RWPE2 (cell line): ENCODE measurements at places on chromosomes 13 and 19.

- no peak for DNase-seq
Measured at GRCh38 chr13:95524264-95524901, 28.1 kb upstream of the CLDN10 start.

- DNase-seq: no peak
Measured at GRCh38 chr19:17306285-17306714, 628 bp downstream of the MRPL34 start.

GRCh38 chr13:46600943-46601311 is 48.0 kb downstream of the LRCH1 start:
- DNase-seq: no peak

DNA sequence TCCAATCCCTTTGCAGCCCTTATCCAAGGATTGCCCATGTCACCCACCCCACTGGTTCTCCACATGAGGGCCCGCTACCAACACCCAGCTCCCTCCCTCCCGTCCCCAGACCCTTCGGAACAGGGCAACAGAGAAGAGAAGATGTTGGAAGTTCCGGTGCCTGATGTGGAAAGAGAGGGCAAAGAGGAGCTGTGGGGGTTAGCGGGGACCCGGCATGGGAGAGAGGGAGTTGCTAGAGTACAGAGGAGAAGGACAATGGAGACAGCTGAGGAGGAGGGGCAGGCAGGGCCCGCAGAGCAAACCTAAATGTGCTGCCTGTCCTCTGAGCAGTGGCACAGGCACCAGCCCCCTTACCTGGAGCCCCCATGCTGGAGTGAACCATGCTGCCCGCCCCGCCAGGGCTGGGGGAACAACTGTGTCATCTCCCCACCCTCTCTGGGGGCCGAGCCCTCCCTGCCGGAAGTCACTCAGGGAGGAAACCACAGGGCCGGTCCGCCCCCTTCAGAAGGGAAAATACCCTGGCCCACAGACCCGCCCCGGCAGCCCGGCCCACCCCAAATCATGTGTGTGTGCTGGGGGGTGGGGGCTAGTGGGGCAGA is at the start of gene POU2F2:
Gene POU2F2 (minus strand): TSS at position 417 of the 599 bp plus-strand sequence. CDS start 35 bp downstream, at position 382.
- no peak for DNase-seq

- DNase-seq: no peak
Measured at GRCh38 chr19:28614634-28615545, 598.1 kb downstream of the UQCRFS1 start.

DNA sequence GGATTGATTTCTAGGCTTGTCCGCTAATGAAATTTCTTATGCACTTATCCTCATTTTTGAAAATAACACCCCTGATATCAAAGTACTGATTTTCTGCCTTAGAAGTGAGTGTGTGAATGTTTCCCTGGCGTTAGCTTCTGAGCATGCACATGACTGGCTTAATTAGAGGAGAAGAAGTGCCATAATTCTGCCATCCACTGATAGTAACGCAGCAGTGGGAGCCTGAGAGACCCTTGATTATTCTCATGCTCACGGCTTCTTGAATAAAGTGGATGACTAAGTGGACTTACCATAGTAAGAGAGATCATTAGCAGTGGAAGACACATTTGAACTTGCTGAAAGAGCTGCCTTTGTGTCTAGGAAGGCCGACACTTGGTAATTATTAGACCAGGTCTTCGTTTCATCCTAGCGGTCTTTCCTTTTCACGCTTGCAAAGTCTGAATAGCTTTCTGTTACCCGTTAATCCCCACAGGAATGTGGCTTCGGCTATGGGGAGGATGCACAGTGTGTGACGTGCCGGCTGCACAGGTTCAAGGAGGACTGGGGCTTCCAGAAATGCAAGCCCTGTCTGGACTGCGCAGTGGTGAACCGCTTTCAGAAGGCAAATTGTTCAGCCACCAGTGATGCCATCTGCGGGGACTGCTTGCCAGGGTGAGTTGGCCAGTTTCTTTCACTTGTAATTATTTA is 45.3 kb downstream of the TNFRSF19 start:
- DNase-seq: no peak

GRCh38 chr19:6210721-6211600 is 68.8 kb downstream of the MLLT1 start:
- no peak for DNase-seq

DNA sequence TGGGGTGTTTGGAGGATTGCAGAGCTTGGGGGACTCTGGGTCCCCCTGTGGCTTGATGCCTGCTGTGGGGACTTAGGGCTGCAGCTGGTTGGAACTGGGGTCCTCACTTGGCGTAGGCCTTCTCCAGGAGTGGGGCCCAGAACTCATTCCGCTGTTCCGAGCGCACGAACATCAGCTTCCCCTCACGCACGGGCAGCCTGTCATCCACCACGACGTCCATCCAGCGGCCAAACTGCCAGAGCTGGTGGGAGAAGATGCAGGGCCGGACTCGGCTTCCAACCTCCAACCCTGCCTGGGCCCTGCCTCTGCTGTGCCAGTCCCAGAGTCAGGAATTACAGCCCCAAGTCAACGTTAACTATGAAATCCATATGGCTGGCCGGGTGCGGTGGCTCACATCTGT is 2.6 kb downstream of the CAPN12 start:
- DNase-seq: no peak

GRCh38 chr13:106989876-106990275 is 421.9 kb upstream of the ARGLU1 start:
- no peak for DNase-seq

DNA sequence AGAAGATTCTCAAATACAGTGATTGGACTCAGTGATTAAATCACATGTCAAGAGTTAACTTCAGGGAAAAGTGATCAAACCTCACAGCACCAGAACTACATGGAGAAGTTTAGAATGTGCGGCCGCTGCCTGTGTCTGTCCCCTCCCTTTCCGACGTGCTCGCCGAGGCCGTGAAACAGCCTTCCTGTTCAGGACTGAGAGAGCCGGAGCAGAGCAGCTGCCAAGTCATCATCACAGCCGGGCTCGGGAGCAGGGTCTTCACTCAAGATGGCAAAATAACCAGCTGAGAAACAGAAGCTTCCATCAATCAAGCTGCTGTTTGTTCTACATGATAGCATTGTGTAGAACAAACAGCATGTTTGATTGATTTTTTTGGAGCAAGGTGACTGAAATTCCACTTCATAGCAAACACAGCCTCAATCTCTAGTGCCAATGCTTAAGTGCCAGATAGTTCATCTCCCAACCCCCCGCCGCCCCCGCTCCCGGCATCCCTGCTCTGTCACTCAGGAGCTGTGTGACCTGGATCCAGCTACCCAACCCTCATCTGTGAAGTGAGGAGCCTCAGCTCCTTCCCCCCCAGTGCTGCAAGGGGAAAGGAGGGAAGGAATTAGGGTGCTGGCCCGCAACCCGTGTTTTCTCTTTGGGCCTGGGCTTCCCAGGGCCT is 70.6 kb downstream of the HSPH1 start:
- no peak for DNase-seq

DNA sequence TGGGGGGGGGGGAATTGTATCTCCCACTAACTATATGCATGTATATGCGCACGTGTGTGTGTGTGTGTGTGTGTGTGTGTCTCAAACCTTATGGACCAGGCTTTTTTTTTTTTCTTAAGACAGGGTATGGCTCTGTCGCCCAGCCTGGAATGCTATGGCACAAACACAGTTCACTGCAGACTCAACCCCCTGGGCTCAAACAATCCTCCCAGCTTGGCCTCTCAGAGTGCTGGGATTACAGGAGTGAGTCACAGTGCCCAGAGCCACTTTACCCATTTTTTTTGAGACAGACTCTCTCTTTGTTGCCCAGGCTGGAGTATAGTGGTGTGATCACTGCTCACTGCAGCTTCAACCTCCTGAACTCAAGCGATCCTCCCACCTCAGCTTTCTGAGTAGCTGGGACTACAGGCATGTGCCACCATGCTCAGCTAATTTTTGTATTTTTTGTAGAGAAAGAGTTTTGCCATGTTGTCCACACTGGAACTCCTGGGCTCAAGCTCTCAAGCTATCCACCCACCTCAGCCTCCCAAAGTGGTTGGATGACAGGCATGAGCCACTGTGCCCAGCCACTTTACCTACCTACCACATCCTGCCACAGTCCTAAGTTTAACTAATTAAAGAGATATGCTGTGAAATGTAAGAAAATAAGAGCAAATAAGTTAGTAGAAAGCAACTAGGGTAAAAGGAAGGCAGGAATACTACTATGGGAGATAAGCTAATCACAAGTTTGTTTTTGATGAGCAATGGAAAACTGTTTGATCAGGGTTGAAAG is 2.4 kb downstream of the ZMYM5 start:
- DNase-seq: no peak

GRCh38 chr19:39998501-39998900 is 1.6 kb downstream of the ZNF546 start:
- DNase-seq: no peak

- DNase-seq: no peak
Measured at GRCh38 chr19:38513762-38514167, 80.3 kb downstream of the RYR1 start.

- DNase-seq: no peak
Measured at GRCh38 chr13:73935991-73936390, 198.2 kb downstream of the KLF12 start.

DNA sequence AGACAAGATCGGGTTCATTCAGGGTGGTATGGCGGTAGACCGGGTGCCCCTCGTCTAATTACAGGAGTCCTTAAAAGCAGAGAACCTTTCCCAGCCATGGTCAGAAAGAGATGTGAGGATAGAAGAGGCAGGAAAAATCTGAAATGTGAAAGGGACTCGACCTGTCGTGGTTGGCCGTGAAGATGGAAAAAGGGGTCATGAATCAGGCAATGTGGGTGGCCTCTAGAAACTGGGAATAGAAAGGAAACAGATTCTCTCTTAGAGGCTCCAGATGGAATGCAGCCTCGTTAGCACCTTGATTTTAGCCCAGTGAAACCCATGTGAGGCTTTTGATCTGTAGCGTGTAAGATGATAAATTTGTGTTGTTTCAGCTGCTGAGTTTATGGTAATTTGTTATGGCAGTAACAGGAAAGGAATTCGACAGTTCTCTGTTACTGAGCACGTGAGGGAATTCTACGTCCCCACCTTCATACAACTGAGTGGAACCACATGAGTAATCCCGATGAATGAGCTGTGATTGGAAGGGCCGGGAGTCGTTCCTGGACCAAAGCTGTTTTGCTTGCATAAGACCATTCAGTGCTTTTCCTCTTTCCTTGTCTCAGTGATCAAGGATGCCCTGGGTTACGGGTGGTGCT is 11.0 kb upstream of the CA11 start:
- DNase-seq: no peak

GRCh38 chr19:6376512-6377190 is 918 bp upstream of the PSPN start:
- DNase-seq: no peak

DNA sequence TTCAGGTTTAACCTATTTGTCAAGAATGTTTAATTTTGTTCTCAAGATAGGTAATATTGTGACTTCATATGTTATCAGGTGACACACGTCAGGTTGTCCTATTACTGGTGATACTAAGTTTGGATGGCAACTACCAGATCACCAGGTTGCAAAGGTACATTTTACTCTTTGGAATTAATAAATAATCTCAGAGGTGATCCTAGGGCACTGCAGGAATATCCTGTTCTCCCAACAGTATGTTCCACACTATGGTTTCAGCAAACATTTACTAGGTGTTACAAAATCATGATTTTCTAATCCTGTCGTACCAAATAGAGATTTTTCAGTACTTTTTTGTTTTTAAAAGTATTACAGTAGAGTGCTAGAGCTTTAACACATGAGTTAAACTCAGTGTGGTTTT is 29.3 kb upstream of the MYCBP2 start:
- DNase-seq: no peak

- no peak for DNase-seq
Measured at GRCh38 chr13:75871059-75871458, 234.9 kb downstream of the LMO7 start.

GRCh38 chr19:11053817-11054195 is 35.5 kb upstream of the LDLR start:
- no peak for DNase-seq

DNA sequence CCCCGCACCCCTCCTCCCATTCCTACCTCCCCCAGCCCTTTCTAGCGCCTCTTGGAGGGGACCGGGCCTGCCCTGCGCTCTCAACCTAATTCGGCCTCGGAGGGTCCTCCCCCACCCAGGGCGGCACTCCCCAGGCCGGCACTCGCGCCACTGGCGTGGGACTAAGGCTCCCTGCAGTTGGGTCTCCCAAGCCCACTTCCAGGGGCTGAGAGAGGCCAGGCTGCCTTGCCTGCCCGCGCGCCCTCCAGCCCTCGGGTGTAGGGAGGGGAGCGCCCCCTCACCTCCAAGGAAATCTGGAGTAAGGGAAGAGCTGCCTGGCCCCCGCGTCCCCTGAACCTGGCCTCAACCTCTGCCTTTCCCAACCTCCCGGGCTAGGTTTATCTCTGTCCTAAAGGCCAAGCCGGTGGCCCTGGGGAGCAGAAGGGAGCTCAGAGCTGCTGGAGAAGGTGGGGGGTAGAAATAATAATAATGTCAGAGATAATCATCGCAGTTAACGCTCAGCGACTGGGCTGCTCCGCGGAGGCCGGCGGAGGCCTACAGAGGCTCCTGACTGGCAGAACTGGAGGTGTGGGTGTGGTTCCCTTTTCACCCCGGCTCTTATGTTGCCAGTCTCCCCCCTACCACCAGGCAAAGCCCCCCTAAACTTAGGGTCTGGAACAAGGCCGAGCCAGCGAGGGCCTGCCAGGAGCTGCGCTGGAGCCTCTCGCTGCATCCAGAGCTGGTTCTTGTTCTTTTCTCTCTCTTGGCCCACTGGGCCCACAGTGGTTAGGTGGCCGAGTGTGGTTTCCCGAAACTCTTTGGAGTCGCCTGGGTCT is 9.6 kb downstream of the ZIC2 start:
- DNase-seq: no peak

- DNase-seq: no peak
Measured at GRCh38 chr19:31258211-31259052, 90.8 kb downstream of the TSHZ3 start.

DNA sequence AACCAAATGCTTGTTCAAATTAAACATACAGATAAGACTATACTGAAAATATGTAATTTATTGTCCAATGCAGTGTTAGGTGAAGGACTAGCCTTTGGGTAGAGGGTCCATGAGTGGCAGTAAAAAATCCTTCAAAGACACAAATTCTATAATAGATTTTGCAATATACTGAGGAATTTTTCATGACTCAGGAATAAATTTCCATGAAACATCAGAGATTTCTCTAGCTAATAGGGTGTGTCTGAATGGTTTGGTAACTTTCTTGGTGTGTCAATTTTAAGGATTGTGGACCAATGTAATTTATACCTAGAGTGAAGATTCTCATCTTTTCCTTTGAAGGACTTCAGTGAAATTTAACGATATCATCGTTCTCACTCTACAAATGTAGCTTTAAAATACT is 546.7 kb downstream of the SLITRK5 start:
- no peak for DNase-seq

GRCh38 chr13:111969551-111970135 is 97.3 kb upstream of the SOX1 start:
- no peak for DNase-seq

- DNase-seq: peak; percentile 68
Measured at GRCh38 chr13:97124915-97125809, 97.0 kb upstream of the MBNL2 start.

- DNase-seq: no peak
Measured at GRCh38 chr13:28319528-28319927, 175.4 kb downstream of the FLT1 start.

GRCh38 chr19:47331931-47332547 is at the start of gene C5AR2:
Gene C5AR2, plus strand, starts transcription at chr19:47332175. Its CDS starts 8,625 bp downstream, at chr19:47340800.
- DNase-seq: no peak

- DNase-seq: no peak
Measured at GRCh38 chr19:8513036-8513686, 806 bp downstream of the ZNF414 start.

GRCh38 chr13:113638806-113639205 is 19.2 kb downstream of the ATP4B start:
- DNase-seq: no peak
